ENCODE measurements at places on chromosomes 11 and 22. TPM values are rescaled to one million over a fixed set of nuclear protein-coding genes. Genes with fewer than 3 reads are reported as not detected.

The CYB561A3 gene
- 35.1 TPM for total RNA-seq

The LARGE1 gene
- 11.8 TPM for total RNA-seq

The FGF19 gene
- not detected for total RNA-seq

The IRAG1 gene
- total RNA-seq: 73.2 TPM

The CHADL gene
- total RNA-seq: 0.66 TPM

The FOLR1 gene
- not detected for total RNA-seq

The ZC3H12C gene
- total RNA-seq: 12.4 TPM

The CCDC86 gene
- total RNA-seq: 5.7 TPM

The SIDT2 gene
- 40.5 TPM for total RNA-seq

The PGA3 gene
- total RNA-seq: 0.79 TPM

The TMEM191C gene
- total RNA-seq: 3.0 TPM

The GLYATL1 gene
- 0.37 TPM for total RNA-seq

The DRD2 gene
- not detected for total RNA-seq

The YPEL4 gene
- total RNA-seq: 0.79 TPM

The RAB30 gene
- total RNA-seq: 25.3 TPM
